Esophagus muscularis mucosa (tissue), 4 donors: ENCODE measurements at places on chromosomes 6 and 20. TPM values are rescaled to one million over a fixed set of nuclear protein-coding genes. Genes with fewer than 3 reads are reported as not detected.

Gene SLC26A8
- not detected for total RNA-seq

Gene TRMT6
- 9.2 TPM for total RNA-seq

Gene NFKBIE
- 10.4 TPM for total RNA-seq

Gene C6orf141
- total RNA-seq, result 1.2 TPM

Gene KCNB1
- total RNA-seq, result 49.4 TPM

Gene MOG
- total RNA-seq, result not detected

Gene ENPP1
- 7.9 TPM for total RNA-seq

Gene GLP1R
- not detected for total RNA-seq

Gene HLA-DPB1
- 71.3 TPM for total RNA-seq

Gene SLC22A3
- 16.8 TPM for total RNA-seq

Gene ADTRP
- total RNA-seq, result not detected

Gene HRH3
- total RNA-seq, result not detected

Gene KHDRBS2
- 1.7 TPM for total RNA-seq

- no peaks in the 10 kb centered on the region for H3K27me3 ChIP-seq
- H3K27ac ChIP-seq, result no peak overlapping the region
- H3K36me3 ChIP-seq, result no peaks in the 10 kb centered on the region
- no peak overlapping the region for H3K4me3 ChIP-seq
- no peak for DNase-seq
These were observed 59.6 kb upstream of the ESR1 start for GRCh38 chr6:151747896-151748295.

DNA sequence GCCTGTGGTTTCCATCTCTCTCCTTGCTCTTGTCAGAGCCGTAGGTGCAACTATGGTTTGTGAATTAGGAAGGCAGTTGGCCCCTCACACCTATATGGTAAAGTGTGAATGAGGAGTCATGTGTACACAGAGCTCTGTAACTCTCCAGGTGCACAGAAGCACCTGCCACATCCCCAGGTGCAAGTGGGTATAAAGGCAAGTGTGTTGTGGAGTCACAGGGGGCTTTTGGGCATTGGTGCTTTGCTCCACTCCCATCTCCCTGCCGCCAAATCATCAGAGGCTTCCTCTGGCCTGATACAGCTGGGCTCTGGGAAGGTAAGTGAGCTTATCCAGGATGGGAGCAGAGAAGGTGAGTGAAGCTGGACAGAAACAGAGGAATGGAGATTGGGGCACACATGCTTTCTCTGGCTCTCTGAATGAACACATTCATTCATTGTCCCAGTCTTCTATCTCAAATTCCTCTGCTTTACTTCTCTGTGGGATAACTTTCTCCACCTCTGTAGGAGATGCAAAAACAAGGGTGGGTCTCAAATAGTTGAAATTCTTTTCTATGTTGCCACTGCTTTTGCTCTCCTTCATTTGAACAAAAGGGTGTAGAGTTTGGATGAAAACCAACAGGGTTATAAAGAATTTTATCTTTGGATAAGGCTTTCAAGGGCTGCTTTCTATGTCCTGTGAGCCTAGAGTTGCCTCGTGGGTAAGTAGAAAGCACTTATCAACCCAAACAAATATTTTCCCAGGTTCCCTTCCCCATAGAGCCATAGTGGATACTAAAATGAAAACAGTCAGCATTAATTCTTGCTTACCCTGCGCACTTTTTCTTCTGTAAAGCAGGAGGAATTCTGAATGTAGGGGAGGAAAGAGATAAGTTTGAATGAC is 45.0 kb upstream of the RIPOR2 start:
- H3K4me1 ChIP-seq, result no peaks in the 10 kb centered on the region
- no peak overlapping the region for H3K4me3 ChIP-seq
- no peak for DNase-seq
- H3K27ac ChIP-seq, result no peak overlapping the region
- H3K36me3 ChIP-seq, result no peaks in the 10 kb centered on the region

- no peaks in the 10 kb centered on the region for H3K36me3 ChIP-seq
- no peak overlapping the region for H3K27ac ChIP-seq
- no peaks in the 10 kb centered on the region for H3K27me3 ChIP-seq
These were observed 93.6 kb downstream of the GJA10 start for GRCh38 chr6:89987830-89988229.

GRCh38 chr6:98828211-98828788 is 6.1 kb upstream of the POU3F2 start:
- H3K27me3 ChIP-seq, result peaks cover 100% of the 10 kb centered on the region
- H3K4me1 ChIP-seq, result peaks cover 58% of the 10 kb centered on the region
- no peak for DNase-seq

DNA sequence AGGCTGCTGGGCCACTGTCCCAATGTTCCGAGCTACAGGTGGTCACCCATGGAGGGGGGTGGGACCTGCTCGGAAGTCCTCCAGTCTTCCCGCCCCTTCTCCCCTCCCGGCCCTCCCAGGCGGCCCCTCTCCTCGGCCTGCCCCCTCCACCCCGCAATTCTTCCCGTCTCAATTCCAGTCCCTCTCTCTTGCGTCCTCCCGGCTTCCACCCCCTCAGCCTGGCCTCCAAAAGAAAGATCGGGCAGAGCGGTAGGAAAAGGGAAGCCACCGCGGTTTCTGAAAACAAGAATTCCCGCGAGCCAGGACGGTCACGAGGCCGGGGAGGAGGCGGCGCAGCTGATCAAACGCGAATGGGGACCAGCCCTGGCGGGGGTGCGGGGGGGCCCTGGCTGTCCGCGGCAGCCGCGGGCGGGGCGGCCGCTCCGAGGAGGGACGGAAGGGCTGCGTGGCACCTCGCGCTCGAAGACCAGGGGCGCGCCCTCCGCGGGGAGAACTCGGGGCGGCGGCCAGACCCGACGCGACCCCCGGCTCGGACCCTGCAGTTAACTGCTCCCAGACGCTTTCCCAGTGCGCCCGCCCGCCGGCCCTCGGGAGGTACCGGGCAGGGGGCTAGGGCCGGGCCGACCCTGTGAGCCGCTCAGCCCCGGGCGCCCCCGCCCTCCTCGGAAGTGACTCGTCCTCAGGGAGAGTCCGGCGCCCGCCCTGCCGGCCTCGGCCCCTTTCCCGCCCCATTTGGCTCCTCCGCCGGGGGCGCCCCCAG is 1.0 kb downstream of the PXDC1 start:
- peaks cover 52% of the 10 kb centered on the region for H3K4me1 ChIP-seq
- H3K27ac ChIP-seq, result peak overlapping the region; percentile 99
- no peaks in the 10 kb centered on the region for H3K36me3 ChIP-seq
- DNase-seq, result peak; percentile 96

- peaks cover 94% of the 10 kb centered on the region for H3K4me1 ChIP-seq
- no peaks in the 10 kb centered on the region for H3K36me3 ChIP-seq
- no peaks in the 10 kb centered on the region for H3K27me3 ChIP-seq
- DNase-seq, result no peak
- H3K27ac ChIP-seq, result no peak overlapping the region
- H3K4me3 ChIP-seq, result no peak overlapping the region
These were observed 29.1 kb downstream of the TRAM2 start for GRCh38 chr6:52547647-52548352.

GRCh38 chr20:13430346-13431002 is 208.3 kb downstream of the TASP1 start:
- DNase-seq, result no peak
- H3K27ac ChIP-seq, result no peak overlapping the region
- no peak overlapping the region for H3K4me3 ChIP-seq
- no peaks in the 10 kb centered on the region for H3K36me3 ChIP-seq
- H3K4me1 ChIP-seq, result no peaks in the 10 kb centered on the region
- no peaks in the 10 kb centered on the region for H3K27me3 ChIP-seq

- no peak for DNase-seq
- H3K27me3 ChIP-seq, result no peaks in the 10 kb centered on the region
- peaks cover 2% of the 10 kb centered on the region for H3K4me1 ChIP-seq
- peaks cover 80% of the 10 kb centered on the region for H3K36me3 ChIP-seq
These were observed 10.1 kb downstream of the PHF10 start for GRCh38 chr6:169714178-169714577.

DNA sequence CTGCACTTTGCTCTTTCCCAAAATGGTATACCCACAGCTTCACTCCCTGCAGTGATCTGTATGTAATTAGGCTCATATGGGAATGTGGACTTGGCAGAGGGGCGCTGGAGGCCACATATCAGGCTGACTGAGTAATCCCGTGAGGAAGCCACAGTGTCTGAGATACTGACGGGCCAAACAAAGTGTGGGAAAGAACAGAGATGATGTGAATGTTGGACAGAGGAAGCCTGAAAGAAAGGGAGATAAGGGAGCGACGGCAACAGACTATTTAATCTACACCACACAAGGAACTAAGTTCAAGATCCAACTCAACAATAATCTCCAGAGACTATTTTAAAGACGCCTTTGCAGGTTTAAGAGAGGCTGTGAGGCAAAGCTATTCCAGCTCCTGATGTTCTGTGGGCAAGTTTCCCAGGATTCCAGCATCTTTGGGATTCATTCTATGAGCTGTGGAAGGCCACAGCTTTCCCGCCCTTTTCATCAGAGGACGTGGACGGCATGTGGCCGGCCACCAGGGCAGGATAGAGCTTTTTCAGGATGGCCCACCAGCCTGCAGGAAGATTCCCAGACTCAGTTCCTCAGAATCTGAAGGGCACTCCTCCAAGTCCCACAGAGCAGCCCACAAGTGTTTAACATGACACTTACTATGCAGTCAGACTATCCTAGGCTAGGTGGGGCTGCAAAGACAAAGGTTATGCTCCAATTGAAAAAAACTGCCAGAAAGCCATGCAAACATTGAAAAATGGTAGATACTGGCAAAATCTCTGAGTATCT is 237.5 kb downstream of the ATXN1 start:
- no peak overlapping the region for H3K27ac ChIP-seq
- H3K4me1 ChIP-seq, result no peaks in the 10 kb centered on the region
- H3K4me3 ChIP-seq, result no peak overlapping the region
- DNase-seq, result no peak
- peaks cover 12% of the 10 kb centered on the region for H3K36me3 ChIP-seq

DNA sequence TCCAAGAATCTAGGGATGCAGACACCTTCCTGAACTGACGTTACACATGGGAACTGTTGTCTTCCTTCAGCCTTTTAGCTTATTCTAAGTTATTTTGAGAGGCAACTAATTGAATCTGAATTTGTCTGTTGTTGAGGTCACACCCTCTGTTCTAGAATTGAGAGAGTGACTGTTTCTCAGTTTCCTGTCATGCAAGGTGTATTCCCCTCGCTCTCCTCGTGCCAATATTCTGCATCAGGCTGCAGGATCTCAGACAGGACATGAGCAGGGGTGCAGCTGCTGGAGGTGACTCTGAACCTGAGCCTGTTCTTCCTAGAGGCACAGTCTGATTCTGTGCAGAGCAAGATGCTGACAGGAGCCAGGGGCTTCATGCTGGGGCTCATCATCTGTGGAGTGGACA is 52.5 kb downstream of the HLA-DPB1 start:
- no peak overlapping the region for H3K27ac ChIP-seq
- H3K36me3 ChIP-seq, result no peaks in the 10 kb centered on the region
- no peak overlapping the region for H3K4me3 ChIP-seq
- no peaks in the 10 kb centered on the region for H3K4me1 ChIP-seq
- no peaks in the 10 kb centered on the region for H3K27me3 ChIP-seq
- DNase-seq, result no peak

DNA sequence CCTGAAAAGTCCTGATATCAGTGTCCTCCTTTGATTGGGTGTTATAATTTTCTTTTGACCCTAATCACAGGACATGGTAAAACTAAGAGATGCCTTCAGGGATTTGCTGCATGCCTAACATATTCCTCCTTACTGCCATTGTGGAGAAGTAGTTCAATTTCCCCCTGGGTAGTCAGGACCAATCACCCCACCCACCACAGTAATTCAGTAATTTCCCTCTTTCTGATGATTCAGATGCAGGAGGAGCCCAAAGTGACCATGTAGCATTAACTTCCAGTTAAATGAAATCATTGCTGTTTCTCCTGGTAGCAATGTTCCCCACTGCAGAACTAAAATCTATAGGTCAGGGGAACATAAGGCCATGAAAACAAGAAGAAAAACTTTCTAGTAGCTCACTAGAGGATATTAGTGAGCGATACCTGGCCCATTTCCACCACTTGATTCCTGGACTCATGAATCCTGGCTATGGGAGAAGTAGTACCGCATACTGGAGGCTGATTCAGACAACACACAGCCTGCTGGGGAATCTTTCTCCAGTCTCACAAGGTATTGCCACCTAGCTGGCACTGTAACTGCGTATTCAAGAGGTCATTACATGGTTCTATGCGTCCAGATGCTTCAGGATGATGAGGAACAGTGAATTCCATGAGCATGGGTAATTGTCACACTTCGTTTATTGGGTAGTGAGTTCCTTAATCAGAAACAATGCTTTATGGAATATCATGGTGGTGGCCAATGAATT is 561.2 kb downstream of the HAO1 start:
- H3K27ac ChIP-seq, result no peak overlapping the region
- no peaks in the 10 kb centered on the region for H3K36me3 ChIP-seq
- H3K27me3 ChIP-seq, result no peaks in the 10 kb centered on the region

DNA sequence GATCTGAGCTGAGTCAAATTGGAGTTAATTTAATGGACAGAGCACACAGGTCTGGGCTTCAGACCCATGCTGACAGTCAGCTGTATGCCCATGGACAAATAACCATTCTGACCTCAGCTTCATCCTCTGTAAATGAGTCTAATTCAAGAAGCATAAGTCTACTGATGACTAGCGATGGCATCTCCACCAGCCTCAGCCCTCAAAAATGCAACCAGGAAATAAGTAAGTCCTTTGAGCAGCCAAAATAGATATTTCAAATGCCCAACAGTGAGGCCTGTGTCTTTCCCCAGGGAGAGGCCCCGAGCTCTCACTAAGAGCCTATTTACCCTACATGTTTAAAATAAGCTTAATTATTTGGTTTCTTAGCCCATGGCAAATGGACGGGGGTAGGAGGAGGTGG is 114.2 kb upstream of the MTHFD1L start:
- H3K4me1 ChIP-seq, result peaks cover 4% of the 10 kb centered on the region
- DNase-seq, result peak; percentile 45
- no peaks in the 10 kb centered on the region for H3K36me3 ChIP-seq
- H3K27ac ChIP-seq, result no peak overlapping the region

- no peak overlapping the region for H3K27ac ChIP-seq
- no peak overlapping the region for H3K4me3 ChIP-seq
- no peaks in the 10 kb centered on the region for H3K36me3 ChIP-seq
- no peak for DNase-seq
- no peaks in the 10 kb centered on the region for H3K27me3 ChIP-seq
These were observed 67.0 kb downstream of the SLX4IP start for GRCh38 chr20:10502098-10502526.

GRCh38 chr6:3228771-3229565 is 1.5 kb upstream of the TUBB2B start:
- H3K4me1 ChIP-seq, result peaks cover 63% of the 10 kb centered on the region
- H3K27me3 ChIP-seq, result peaks cover 55% of the 10 kb centered on the region
- no peak for DNase-seq
- H3K36me3 ChIP-seq, result no peaks in the 10 kb centered on the region

DNA sequence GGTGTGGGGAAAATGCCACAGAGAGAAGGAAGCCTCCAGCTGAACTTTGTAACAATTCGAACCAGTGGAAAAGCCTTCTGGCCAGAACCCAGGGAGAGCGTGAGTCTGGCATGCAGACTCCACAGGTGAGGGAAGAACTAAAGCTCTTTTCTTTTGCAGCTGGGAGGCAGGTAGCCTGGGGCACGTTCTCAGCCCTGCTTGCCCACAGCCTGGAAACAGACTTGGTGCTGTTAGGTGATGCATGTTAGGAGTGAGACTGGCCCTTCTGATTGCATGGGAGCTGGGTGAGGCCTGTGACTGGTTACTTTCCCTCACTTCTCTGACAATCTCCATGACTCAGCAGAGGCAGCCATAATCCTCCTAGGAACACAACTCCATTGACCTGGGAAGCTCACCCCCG is 34.2 kb downstream of the PROKR2 start:
- no peak for DNase-seq
- H3K27ac ChIP-seq, result no peak overlapping the region
- no peaks in the 10 kb centered on the region for H3K27me3 ChIP-seq
